ENCODE measurements at places on chromosomes 3 and 15. TPM values are rescaled to one million over a fixed set of nuclear protein-coding genes. Genes with fewer than 3 reads are reported as not detected.

Gene STAB1
- 149 TPM for total RNA-seq

Gene CFAP161
- total RNA-seq: 2.0 TPM

Gene ISL2
- total RNA-seq: 0.27 TPM

Gene FOXP1
- 30.3 TPM for total RNA-seq

Gene MELTF
- 1.9 TPM for total RNA-seq

Gene SLC12A8
- 0.74 TPM for total RNA-seq

Gene DISP2
- total RNA-seq: 0.13 TPM

Gene EPHA3
- 0.07 TPM for total RNA-seq

Gene CYP19A1
- total RNA-seq: not detected

Gene IL17RB
- total RNA-seq: not detected

Gene THAP10
- 4.5 TPM for total RNA-seq

Gene PDZRN3
- not detected for total RNA-seq

Gene CADM2
- not detected for total RNA-seq

Gene KLHL40
- not detected for total RNA-seq

Gene HTR3E
- not detected for total RNA-seq

Gene RETNLB
- not detected for total RNA-seq

Gene CCR9
- not detected for total RNA-seq

Gene CAMP
- total RNA-seq: not detected

Gene CACNA2D2
- total RNA-seq: not detected

Gene C15orf62
- total RNA-seq: 0.13 TPM

Gene ZIC1
- not detected for total RNA-seq

Gene TM6SF1
- 20.3 TPM for total RNA-seq

Gene CGNL1
- 2.5 TPM for total RNA-seq

Gene GPR156
- 0.07 TPM for total RNA-seq

Data from mammary microvascular endothelial cell (primary cell).